ENCODE measurements at places on chromosomes 2 and 18.
A peak's percentile ranks its signal among the peaks of the same experiment; 100 is the strongest.

GRCh38 chr2:47483191-47483590 is 80.2 kb downstream of the MSH2 start:
- DNase-seq: no peak

DNA sequence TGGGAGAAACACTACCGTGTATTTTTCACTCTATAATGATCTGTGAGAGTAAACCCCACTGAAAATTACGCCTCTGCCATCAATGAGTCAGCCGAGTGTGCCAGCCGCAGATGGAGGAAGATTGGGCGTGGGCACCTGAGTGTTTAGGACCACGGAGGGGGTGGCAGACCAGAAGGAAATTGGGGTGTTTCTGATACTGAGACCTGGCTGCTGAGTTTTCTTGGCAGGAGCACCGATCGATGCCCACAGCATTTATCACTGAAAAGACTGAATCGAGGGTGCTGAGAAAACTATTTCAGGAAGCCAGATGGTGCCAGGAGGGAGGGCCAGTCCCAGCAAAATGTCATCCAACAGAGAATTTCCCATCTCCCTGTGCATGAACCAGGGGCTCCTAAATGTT is 91.9 kb upstream of the TPO start:
- DNase-seq: no peak

- DNase-seq: no peak
Observed at GRCh38 chr18:6058941-6059340, 163.6 kb upstream of the TMEM200C start.

- no peak for DNase-seq
Observed at GRCh38 chr2:71670430-71670795, 217.1 kb downstream of the DYSF start.

DNA sequence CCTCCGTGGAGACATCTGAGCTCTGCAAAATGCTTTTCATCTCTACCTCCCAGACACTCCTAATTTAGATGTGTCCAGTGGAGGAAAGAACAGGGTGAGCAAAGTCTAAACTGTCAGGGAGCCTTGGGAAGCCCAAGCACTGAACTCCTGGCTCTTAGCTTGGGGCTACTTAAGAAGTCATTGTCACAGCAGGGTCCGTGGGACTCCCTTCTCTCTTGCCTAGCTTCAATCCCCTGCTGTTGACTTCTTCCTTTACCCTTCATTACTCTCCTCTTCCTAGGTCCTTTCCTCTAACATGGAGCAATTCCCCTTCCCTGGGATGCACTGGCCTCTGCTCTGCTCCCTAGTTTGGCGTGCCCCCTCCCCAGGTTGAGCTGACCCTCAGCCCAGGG is 3.4 kb downstream of the OSR1 start:
- DNase-seq: no peak

DNA sequence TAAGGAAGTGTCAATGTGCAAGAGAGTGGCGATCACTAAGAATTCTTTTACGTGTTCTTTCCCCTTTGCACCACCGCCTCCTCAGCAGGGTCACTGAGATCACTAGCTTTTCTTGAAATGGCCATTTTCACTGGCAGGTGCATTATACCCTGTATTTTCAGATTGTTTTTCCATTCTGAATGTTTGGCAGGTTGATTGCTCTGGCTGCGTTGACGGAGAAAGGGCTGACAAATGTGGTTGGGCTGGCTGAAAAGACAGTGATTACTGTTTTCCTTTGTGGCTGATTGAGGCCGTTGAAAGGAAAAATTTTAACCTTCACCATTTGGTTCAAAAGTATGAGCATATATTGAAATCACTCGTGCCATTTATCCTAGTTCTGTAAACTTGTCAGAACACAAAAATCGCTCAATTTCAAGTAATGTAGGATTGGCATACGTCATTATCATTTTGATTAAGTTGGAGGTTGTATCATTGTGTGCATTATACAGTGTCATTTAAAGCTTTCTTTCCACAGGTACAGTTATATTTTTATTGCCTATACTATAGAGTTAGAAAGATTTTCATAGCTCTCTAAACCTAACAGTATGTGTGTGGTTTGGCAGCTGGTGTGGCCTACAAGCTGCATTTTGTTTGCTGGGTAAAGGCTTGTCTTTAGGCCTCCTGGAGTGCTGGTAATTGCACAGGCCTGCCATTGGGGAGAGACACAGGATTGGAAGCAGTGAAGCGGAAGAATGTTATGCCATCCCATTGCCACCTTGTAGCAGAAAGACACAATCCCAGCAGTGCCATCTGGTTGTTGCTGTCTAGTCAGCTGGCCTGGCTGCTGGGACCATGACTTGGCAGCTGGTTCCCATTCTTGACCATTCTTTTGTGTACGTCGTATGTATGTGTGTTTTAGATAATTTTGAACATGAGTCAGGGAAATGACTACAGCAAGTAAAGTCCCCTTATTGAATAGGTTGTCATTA is 36.7 kb downstream of the DYNC1I2 start:
- DNase-seq: peak; percentile 93

- no peak for DNase-seq
Observed at GRCh38 chr2:132448771-132449170, 32.2 kb downstream of the GPR39 start.

GRCh38 chr2:217256251-217256650 is 396.4 kb upstream of the TNP1 start:
- DNase-seq: no peak

- DNase-seq: no peak
Observed at GRCh38 chr2:114294741-114295140, 147.7 kb upstream of the DPP10 start.
